ENCODE measurements at places on chromosomes 12 and 14. TPM values are rescaled to one million over a fixed set of nuclear protein-coding genes. Genes with fewer than 3 reads are reported as not detected.

Gene PABPN1
- 106 TPM for total RNA-seq

DNA sequence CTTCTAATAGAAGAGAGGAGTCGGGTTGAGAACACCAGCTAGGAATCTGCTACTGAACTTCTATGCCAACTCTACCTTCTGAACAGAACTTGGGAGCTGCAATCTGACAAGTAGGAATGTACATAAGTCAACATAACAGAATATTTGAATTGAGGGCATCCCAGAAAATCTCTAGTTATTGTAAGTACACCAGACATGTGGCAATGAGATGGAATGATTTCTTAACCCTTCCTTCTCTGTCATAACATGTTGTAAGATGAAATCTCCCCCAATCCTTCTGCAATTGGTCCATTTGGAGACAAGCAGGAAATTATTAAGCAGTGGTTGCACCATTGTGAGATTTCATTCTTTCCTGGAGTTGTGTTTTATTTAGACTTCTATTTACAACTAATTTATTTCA is 68.7 kb upstream of the TMPO start:
- no peaks in the 10 kb centered on the region for H3K36me3 ChIP-seq
- no peak overlapping the region for H3K4me3 ChIP-seq

Gene MIPOL1
- total RNA-seq: 20.6 TPM

DNA sequence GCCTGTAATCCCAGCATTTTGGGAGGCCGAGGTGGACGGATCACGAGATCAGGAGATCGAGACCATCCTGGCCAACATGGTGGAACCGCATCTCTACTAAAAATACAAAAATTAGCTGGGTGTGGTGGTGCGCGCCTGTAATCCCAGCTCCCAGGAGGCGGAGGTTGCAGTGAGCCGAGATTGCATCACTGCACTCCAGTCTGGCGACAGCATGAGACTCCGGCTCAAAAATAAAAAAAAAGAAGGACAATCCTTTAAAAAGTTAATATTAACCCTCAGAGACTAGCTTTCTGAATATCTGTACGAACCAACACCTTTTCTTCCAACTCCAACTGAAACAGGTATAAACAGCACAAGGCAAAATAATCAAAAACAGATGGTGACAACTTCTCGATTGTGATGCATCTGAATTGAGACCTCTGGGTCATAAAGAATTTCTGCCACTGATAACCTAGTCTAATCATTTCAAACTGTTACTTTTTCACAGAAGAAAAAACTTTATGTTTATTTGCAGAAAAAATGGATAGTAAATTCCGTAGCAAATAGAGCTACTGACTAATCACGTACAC is 27.8 kb downstream of the CLIP1 start:
- H3K27me3 ChIP-seq: no peaks in the 10 kb centered on the region
- H3K4me3 ChIP-seq: no peak overlapping the region
- no peak for DNase-seq
- H3K27ac ChIP-seq: no peak overlapping the region
- H3K36me3 ChIP-seq: no peaks in the 10 kb centered on the region

DNA sequence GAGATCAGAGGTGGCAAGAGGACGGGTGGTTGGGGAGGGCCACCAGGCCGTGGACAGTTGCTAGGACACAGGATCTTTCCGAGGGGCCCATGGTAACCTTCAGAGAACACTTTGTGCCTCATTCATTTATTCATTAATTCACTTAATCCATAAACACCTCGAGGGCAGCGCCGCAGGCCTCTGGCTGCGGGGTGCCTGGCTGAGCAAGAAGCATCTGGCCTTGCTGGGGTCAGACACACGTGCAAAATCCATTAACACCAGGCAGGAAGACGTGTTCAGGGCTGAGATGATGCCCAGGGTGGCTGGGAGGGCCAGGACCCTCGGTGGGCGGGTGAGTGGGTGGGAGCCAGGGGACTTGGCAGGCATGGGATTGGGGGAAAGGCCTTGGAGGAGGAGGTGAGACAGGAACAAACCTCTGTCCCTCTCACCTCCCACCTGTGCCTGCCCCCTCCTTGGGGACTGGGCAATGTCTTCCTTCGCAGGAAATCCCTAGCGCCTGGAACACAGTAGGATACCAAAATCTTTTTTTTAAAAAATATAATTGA is 6.6 kb upstream of the DLK1 start:
- no peaks in the 10 kb centered on the region for H3K4me1 ChIP-seq
- DNase-seq: no peak
- H3K4me3 ChIP-seq: no peak overlapping the region
- no peak overlapping the region for H3K27ac ChIP-seq
- no peaks in the 10 kb centered on the region for H3K36me3 ChIP-seq

Measured in aorta (tissue), 5 donors.